Vagina (tissue), 2 donors: ENCODE measurements at places on chromosomes 16 and 17.

DNA sequence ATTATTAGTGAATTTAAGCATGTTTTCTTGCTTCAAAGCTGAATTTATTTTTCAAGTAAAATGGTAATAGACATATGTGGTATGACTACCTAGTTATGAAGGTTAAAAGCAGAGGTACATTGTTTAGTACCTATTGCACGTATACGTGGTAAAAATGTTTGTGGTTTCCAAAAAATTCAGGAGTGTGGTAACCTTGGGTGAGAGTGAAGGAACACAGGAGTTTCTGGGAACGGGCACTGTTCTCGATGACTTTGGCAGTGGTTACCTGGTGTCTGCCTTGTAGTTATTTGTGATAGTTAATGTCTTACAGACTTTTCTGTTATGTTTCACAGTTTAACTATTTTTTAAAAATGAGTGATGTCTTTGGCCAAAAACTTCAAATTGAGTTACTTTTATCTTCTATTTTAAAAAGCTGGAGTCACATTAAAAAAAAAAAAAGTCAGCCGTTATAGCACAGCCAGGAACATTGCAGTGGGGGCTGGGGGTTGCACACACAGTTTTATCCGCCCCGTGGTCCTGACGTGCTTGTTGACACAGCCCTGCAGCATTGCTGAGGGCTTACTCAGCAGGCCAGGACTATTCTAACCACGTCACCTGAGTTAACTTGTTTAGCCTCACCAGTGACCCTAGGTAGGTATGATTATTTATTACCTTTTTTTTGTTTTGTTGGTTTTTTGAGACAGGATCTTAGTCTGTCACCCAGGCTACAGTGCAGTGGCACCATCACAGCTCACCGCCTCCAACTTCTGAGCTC is 10.9 kb downstream of the JPT2 start:
- DNase-seq, result no peak

GRCh38 chr16:27232061-27232900 is 29.0 kb downstream of the KDM8 start:
- no peak for DNase-seq

DNA sequence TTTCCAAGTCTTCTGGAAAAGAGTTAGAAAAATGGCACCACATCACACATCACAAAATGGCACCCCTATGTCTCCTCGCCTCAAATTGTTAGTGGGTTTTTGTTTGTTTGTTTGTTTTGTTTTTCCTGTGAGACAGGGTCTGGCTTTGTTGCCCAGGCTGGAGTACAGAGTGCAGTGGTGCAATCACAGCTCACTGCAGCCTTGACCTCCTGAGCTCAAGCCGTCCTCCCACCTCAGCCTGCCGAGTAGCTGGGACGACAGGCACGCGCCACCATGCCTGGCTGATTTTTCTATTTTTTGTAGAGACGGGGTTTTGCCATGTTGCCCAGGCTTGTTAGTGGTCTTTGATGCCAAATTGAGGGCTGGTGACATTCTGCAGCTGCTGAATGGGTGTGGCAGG is 3.8 kb upstream of the CRISPLD2 start:
- no peak for DNase-seq

GRCh38 chr17:20009052-20009301 is 182 bp upstream of the SPECC1 start:
- DNase-seq, result peak; percentile 83

DNA sequence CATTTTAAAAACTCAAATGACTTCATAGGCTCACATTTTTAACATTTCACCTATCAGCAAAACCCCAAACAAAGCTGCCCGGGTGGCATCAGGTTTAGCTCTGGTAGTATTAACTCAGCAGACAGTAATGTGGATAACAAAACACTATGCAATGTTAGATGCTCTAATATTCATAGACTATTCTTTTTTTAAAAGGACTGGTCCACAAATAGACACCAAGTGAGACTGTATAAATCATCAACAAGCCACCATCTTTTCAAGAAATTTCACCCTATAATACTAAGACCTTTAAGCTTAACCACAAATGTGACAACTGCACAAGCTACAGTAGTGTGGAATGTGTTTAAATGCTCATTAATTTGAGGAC is 20.2 kb downstream of the SNN start:
- no peak for DNase-seq

- DNase-seq, result no peak
Measured at GRCh38 chr17:59433586-59433985, 102.1 kb downstream of the YPEL2 start.

DNA sequence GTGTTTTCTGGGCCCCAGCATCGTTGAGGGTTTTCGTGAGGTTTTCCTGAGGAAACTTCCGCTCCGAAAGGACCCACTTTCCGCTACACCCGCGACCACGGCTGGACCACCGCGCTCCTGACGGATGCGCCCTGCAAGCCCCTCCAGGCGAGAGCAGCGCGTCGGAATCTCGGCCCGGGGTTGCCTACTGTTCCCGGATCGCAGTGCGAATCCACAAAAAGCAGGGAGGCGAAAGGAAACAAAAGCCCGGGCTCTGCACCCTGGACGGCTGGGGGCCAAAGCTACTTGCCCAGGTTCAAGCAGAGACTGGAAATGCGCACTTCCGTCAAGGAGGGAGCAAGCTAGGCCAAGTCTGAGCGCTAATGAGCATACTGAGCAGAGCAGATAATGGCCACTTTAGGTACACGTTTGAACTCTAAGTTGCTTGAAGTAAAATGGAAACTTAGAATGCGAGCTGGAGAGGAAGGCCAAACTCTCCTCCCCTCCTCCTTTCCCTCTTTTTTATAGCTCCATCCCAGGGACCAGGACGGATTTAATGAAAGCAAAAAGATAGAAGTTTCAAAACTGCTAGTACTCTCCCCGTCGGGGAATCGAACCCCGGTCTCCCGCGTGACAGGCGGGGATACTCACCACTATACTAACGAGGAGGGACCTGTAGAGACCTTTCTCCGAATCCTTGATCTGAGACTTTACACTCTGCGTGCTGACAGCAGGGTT is 11.4 kb upstream of the AURKB start:
- peak; percentile 95 for DNase-seq

DNA sequence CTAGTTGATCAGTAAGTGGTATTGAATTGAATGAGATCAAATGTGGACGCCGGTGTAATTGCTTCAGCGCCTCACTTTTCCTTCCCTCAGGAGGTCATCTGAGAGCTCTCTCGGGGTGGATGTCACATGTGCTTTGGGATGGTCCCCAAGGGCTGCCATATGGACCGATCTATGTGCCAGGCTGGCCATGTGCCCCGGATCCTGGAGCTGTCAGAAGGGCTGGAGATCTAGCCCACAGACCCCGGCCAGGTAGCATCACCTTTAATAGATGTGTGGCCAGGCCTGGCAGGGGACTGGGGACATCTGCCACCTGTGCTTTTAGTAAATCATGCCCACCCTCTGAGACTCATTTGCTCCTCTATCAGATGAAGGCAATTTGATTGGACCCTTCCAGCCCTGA is 95.3 kb upstream of the CRHR1 start:
- no peak for DNase-seq

GRCh38 chr17:9817086-9817485 is 4.8 kb downstream of the GSG1L2 start:
- no peak for DNase-seq

- no peak for DNase-seq
Measured at GRCh38 chr17:44918006-44918405, 2.7 kb upstream of the GFAP start.

DNA sequence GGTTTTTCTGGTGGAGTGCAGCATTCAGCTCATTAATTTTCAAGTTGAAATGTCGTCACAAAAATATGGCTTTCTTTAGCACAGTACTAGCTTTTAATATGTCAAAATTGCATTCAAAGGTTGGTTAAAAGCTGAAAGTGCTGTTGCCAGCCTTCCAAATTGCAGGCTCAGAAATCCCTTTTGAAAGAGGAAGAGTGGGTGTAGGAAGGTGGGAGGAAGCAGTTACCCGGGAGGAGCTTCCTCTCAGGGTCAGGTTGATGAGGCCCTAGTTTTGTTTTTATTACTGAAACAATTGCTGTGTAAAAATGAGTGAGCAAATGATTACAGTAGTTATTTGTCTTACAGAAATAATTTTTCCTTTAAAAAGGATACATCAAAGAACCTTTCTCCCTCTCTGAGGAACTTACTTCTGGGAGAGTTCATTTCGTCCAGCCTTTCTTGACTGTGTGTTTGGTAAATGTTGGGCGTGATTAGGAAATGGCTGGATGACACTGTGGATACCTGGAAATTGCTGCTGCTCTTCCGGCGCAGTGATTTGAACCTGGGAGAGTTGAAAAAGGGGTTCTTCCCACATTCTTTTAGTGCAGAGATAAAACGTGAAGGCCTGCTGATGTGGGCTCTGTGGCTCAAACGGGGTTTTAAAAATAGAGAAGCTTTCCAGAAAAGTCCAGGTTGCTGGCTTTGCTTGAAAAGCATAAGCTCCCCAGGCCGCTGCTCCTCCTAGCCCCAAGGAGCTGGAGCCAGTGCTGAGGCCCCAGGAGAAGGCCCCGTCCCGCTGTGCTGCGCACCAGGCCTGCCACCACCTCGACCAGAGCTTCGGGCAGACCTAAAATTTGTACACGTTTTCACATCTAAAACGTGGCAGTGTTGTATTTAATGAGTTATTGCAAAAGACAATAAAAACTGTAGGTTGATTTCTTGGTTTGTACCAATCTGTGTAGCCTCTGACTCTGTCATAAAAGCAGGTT is 41.7 kb downstream of the SEC14L1 start:
- no peak for DNase-seq

- no peak for DNase-seq
Measured at GRCh38 chr16:79582789-79583188, 17.7 kb downstream of the MAF start.

DNA sequence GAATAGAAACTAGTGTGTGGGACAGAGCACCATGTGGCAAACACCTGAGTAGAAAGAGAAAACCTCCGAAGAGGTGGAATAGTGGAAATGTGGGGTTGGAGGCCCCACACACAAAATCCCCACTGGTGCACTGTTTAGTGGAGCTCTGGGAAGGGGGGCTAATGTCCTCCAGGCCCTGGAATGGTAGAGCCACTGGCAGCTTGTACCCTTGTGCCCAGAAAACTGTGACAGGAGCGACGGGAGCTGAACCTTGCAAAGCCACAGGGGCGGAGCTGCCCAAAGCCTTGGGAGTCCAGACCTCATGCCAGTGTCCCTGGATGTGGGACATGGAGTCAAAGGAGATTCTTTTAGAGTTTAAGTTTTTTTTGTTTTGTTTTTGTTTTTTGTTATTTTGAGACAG is 50.6 kb downstream of the RNF112 start:
- DNase-seq, result no peak

GRCh38 chr16:80875616-80876015 is 71.2 kb upstream of the CDYL2 start:
- DNase-seq, result no peak

DNA sequence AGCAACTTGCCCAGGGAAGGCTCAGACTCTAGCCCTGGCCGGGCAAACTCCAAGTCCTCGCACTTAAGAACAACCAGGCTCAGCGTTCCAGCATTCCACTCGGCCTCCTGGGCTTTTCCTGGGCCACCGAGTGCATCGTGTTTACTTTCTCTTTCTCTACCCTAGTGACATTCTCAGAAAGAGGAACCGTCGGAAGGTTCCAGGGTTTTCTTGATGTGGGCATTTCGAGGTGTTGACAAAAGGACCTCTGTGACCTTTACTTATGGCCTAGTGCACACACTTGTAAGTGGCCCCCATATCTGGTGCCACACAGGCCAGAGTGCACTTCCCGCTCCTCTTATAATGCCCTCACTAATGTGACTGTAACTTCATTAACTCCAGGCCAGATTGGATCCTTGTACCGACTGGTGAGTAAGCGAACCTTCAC is 3.1 kb upstream of the BANP start:
- no peak for DNase-seq

DNA sequence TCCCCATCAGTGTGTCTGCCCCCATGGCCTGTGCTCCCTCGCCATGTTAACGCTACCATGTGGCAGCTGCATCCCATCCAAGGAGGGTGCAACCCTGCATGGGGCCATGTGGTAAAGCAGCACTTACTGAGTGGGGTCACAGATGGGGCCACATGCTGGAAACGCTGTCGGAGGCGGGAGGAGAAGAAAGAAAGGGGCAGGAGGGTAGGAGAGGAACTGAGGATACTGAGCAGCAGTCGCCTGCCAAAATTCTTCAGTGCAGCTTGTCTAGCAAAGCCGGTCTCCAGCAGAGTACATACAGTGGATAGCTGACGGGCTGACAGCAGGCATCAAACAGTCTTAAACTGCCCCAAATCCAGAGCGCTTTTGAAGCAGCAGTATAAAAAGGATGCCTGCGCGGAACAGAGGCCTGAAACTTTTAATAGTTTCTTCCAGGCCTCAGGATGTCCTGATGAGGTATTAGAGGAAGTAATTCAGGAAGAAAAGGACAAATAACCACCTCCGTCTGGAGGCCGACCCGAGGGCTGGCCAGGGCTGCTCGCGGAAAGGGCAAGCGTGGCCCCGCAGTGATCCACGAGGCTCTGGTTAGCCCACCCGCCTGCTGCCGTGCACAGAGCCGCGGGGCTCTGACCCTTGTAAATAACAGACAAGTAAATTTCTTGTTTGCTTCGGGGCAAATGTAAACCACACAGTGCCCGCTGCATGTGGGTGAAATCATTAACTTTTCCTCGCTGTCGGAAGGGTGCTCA is 149.0 kb downstream of the CCDC182 start:
- DNase-seq, result no peak

DNA sequence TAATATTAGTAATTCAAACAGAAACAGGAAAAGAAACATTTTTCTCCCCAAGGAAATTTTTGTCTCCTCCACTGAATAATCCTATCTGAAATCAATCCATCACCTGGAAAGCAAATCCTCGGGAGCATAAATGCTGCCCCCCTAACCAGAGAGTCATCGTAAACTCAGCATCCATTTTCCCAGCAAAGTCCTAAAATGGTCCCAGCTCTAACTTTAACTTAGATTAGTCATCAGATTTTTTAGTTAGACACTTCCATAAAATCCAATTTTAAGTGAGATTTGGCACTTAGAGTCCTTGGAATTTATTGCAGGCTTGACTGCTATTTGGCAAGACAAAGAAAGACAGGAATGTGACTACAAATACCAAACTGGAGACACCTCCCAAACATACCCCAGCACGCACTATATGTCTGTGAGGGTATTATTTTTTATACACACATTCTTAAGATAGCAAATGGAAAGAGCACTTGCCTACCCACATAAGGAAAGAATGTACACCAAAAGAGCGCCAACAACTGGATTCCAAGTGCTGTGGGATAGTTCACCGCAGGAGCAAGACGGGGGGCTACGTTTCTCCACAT is 15.4 kb downstream of the SCO1 start:
- no peak for DNase-seq

DNA sequence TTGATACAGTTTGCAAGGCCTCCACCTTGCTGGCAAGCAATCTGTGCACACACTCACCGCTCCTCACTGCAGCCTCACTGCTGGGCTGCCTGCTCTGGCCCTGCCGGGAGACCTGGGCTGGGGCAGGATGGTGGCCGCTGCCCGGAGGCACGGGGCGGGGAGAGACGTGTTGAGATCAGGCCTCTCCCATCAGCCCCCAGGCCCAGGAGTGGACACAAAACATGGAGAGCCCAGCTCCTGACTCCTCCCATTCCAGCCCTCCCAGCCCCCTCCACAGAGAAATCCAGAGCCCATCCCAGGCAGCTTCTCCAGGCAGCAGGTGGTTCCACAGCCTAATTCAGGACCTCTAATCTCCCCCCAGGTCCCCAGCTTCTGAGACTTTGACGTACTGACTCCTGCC is 23.1 kb upstream of the RPL38 start:
- DNase-seq, result no peak

- DNase-seq, result no peak
Measured at GRCh38 chr16:8716592-8716991, 42.2 kb downstream of the ABAT start.
